Adipocyte (in vitro differentiated cells): ENCODE measurements at places on chromosomes 2 and 18.

DNA sequence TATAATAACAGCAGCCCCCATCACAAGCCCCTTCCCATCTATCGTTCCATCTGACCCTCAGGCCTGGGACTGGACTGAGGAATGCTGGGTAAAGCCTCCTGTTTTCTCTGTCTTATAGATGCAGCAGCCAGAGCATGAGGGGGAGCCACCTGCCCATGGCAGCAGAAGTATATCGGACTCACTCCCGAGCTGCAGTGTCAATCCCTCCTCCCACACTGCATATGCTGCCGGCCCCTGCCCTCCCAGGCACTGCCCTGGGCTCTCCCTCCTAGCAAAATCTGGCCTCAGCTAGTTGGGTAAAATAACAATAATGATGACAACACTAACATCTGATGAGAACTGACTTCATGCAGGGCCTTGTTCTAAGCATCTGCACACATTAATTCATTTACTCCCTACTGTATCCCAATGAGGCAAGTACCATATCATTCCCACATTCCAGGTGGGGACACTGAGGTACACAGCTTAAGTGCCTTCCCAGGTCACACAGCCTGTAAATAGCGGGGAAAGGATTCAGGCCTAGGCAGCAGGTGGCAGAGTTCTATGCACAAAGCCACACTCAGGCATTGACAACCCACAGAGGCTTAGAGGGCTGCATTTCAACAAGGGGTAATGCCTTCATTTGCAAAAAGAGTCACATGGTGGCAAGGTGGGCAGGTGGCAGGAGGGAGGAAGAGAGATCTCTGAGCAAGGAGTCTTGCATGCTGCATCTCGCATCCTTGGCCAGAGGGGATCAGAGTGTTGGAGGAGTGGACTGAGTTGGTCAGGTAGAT is 190.0 kb downstream of the ZBTB7C start:
- DNase-seq = no peak

DNA sequence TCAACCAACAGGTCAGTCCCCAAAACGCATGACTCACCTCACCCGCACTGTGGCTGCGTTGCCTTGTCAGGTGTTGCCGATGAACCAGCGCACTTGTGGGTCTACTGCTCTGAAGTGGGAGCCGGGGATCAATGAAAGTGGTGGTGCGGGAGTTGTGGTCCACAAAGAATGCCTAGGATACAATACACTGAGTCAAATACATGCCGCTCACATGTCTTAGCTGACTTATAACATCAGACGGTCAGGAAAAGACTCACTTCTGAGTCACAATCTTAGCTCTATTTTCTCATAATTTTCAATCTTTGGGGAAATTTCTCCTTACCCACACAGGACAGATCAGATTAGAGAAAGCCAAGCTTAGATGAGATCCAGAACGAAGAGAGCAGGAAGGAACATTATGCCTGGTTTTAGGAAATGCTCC is 107.1 kb upstream of the STK17B start:
- peak; percentile 74 for DNase-seq

GRCh38 chr2:83997889-83998288 is 461.2 kb downstream of the SUCLG1 start:
- DNase-seq = no peak

DNA sequence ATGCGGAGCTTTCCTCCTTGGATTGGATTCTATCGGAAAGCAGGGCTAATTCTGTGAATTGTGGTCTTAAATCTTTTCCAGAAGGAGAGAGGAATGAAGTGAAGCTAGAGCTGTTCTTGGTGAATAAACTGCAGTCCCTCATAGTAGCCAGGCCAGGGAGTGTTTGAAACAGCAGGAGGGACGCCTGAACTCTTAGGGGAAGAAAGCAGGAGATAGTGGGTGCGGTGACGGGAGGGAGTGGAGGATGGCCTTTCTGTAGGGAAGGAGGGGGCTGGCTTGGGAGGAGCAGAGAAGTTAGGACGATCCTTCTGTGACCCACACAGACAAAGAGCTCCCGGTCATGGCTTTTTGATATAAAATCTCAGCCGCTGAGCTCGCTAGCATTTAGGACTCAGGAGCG is 47.5 kb upstream of the KCNF1 start:
- DNase-seq = no peak

- peak; percentile 47 for DNase-seq
These were observed 8.4 kb downstream of the PTMA start for GRCh38 chr2:231716666-231717280.

DNA sequence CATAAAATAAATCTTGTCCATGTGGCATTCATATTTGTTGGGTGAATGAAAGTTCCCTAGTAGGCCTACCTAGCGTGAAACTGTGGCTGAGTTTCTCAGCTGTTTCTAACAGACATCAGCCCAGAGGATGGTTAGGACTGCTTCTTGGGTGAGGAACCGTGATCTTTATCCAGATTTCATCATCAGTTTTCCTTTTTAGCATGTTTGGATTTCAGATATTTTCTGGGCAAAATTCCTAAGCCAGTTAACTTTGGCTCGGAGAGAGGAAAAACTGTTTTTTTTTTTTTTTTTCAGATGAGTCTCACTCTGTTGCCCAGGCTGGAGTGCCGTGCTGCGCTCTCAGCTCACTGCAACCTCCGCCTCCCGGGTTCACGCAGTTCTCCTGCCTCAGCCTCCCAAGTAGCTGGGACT is 53.5 kb downstream of the DGKD start:
- DNase-seq = peak; percentile 77

GRCh38 chr2:35228584-35228983 is 1127.0 kb upstream of the CRIM1 start:
- no peak for DNase-seq

DNA sequence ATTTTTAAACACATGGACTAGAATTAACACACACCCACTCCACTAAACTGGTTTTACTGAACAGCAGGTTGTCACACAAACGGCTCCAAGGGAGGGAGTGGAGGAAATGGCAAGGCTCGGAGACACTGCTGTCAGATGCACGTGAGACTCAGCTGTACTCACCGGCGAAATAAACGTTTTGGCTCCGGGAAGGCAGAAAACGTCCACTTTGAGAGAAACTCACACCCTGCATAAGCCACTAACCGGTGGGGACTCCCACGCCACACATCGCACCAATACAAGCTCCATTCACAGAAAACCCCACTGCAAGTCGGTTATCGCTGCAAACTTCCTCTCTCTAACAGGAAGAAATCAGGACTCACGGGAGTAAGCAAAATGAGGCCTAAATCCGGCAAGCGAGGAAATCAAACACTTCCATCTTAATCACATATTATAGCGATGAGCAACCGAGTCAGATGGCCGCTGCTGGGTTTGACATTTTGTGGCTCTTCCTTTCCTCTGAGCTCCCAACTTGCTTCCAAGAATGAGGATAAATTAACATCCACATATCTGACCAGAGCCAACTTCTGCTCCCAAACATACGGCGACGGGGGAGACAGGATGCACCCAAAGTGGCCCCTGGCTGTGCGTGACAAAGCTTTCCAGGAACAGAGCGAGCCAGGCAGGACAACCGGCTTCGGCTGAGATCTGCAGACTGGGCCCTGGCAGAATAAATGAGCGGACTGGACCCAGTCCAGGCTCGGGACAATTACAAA is 63.5 kb downstream of the HDAC4 start:
- DNase-seq = no peak

DNA sequence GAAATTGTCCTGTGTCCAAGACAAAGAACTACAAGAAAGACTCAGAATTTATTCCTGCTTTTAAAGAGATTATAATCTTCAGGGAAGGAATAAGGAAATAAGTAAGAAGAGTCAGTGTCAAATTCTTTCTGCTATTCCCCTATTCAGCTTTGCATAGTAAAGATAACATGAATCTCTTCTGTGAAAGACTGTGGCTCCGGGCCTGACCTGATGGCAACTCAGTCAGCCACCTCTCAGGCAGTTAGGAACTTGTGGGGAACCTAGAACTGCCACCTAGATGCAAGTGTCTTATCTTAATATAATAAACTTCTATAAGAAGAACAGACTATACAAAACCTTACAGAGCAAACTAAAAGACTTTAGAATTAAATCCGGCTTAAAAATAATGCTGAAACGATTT is 382.0 kb downstream of the RAD51AP2 start:
- no peak for DNase-seq

GRCh38 chr2:57614988-57615387 is 431.6 kb upstream of the VRK2 start:
- DNase-seq = no peak

DNA sequence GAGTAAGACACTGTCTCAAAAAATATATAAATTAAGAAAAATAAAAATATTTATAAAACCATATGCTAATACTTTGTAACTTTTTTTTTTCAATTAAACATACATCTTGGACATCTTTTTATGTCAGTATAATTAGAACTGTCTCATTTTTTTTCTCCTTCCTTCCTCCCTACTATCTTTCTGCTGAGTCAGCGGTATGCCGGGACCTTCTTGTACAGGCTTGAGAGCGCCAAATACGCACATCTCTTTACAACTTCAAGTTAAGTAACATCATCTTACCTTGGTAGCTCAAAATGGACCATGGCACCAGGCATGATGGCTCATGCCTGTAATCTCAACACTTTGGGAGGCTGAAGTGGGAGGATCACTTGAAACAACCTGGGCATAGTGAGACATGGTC is 153.4 kb downstream of the FAM161A start:
- no peak for DNase-seq

GRCh38 chr2:235494716-235495372 is 1.0 kb downstream of the AGAP1 start:
- DNase-seq = peak; percentile 81

DNA sequence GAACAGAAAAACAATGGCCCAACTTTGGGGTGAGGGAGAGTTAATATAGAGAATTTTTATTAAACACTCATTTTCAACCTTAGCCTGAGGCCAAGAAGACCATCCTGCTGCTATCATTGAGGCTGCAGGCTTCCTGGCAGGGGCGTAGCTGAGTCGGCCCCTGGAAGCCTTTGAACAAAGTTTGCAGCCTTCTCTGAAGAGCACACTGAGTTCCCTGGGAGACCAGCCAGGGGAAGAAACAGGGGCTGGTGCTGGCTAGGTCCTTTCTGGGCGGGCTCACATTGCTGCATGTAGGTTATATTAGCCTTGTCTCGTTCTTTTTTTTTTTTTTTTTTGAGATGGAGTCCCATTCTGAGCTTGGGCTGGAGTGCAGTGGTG is 126.8 kb upstream of the HS6ST1 start:
- no peak for DNase-seq

GRCh38 chr2:207792244-207792785 is 22.6 kb upstream of the FZD5 start:
- peak; percentile 40 for DNase-seq

DNA sequence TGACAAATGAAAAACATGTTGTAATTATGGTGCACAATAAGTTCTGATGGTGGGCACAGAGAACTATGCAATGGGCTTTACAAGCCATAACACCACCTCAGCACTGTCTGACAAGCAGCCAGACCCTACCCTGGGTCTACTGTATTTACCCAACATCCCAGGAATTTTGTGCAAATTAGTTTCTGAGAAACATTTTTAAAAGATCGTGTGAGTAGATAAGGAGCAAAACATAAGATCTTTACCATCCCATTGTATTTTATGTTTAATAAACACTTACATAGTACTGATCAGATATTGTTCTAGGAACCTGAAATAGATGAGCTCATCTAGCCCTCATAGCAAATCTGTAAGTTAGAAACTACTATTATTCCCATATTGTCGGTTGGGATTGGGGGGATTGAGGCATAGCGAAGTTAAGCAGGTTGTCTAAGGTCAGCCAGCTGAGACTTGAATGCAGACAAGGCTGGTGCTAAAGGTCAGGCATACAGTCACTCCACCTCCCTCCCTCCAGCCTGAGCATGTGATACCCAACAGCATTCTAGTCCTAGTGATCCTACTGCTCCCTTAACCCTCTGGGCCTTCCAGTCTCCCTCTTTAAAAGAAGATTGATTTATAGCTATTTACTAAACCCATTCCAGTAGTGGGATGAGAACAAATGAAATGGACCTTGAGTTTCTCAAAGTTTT is 67.4 kb upstream of the STAM2 start:
- no peak for DNase-seq

DNA sequence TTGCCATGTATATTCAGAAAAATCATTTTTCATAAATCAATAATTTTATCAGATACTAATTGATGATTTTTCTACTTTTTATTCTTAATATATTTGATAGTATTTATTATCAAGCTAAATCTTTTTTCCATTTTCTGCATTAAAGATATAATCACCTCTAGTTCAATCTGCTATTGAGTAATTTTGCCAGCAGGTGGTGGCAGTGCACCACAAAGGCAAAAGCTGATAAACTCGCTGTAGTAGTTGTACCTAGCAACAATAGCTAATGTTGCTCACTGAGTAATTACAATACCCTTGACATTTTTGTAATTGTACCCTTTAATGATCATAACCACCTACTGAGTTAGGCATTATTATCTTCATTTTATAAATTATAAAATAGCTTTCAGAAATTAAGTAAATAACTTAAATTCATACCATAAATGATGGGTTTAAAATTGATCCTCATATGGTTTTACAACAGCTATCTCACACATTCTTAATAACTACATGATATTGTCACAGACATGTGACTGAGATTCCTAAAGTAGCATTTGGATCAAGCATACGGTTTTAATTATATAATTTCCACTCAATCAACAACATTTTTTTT is 52.0 kb upstream of the CALCRL start:
- DNase-seq = peak; percentile 85

- DNase-seq = no peak
These were observed 553 bp downstream of the TIGD1 start for GRCh38 chr2:232549655-232550353.

GRCh38 chr2:109128616-109129355 is at the start of gene SH3RF3:
SH3RF3 (plus strand) TSS chr2:109129205.
- DNase-seq = peak; percentile 64

GRCh38 chr2:157785866-157786662 is 90.1 kb downstream of the ACVR1 start:
- DNase-seq = peak; percentile 26

GRCh38 chr2:167861574-167862193 is 385.7 kb downstream of the STK39 start:
- no peak for DNase-seq

DNA sequence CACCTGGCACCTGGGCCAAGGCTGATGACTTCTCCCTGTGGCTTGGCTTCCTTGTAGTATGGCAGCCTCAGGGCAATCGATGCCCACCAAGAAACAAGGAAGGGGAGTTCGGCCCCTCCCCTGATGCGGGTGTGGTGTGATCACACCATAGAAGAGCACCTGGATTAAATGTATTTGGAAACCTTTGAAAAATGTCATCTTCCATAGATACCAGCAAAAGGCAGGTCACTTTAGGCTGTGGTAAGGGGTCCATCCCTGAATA is 198.2 kb downstream of the CYP26B1 start:
- DNase-seq = no peak

GRCh38 chr2:61888267-61889055 is at the start of gene CCT4:
CCT4 (minus strand) TSS chr2:61888656; CDS start chr2:61888507, 149 bp downstream.
- peak; percentile 91 for DNase-seq

DNA sequence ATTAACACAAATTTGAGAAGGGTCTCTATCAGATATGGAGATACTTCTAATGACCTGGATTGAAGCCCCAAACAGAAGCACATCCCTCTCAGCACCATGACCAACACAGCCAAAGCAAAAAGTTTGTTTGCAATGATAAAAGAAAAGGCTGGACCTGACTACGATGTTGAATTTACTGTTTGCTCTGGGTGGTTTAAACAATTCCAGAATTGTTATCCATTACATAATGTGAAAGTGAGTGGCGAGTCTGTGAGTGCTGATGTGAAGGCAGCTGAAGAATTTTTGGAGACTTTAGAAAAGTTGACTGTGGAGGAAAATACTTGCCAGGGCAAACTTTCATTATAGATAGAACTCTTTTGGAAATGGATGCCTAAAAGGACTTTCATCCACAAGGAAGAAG is 17.4 kb upstream of the DLX2 start:
- DNase-seq = no peak
